Glomerular endothelial cell (primary cell): ENCODE measurements at places on chromosomes 6 and 20. TPM values are rescaled to one million over a fixed set of nuclear protein-coding genes. Genes with fewer than 3 reads are reported as not detected.

Gene PDE7B
- total RNA-seq: 17.0 and 37.7 TPM in 2 replicates

Gene IRF4
- total RNA-seq: not detected in 2 replicates

Gene C6orf15
- total RNA-seq: not detected in 2 replicates

Gene MYL9
- 51.2 and 91.8 TPM in 2 replicates for total RNA-seq

Gene NRSN1
- total RNA-seq: not detected in 2 replicates

Gene PEX3
- total RNA-seq: 9.3 and 10.0 TPM in 2 replicates

Gene OOEP
- total RNA-seq: not detected in 2 replicates

Gene CLIC5
- total RNA-seq: 0.05 and 0.12 TPM in 2 replicates

Gene SLA2
- total RNA-seq: not detected in 2 replicates

Gene TRIM10
- not detected in 2 replicates for total RNA-seq

Gene SYTL3
- total RNA-seq: 2.2 and 4.4 TPM in 2 replicates

Gene DACT2
- not detected in 2 replicates for total RNA-seq

Gene CD40
- total RNA-seq: 9.3 and 14.0 TPM in 2 replicates

DNA sequence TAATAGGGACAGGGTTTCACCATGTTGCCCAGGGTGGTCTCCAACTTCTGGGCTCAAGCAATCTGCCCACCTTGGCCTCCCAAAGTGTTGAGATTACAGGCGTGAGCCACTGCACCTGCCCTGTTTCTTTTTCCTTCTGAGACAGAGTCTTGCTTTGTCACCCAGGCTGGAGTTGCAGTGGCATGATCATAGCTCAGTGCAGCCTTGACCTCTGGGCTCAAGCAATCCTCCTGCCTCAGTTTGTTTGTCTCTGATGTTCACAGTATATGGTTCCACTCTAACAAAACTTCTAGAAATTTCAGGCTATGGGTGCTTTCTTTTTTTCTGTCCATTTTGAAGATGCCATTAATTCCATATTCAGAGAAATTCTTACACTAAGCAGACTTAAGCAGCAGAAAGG is 33.1 kb downstream of the NDRG3 start:
- no peak for DNase-seq

- DNase-seq: no peak
Observed at GRCh38 chr20:57372581-57373350, 18.4 kb upstream of the RBM38 start.

GRCh38 chr20:49666911-49667310 is 46.8 kb downstream of the B4GALT5 start:
- no peak for DNase-seq

GRCh38 chr6:163661272-163661671 is 246.8 kb downstream of the QKI start:
- DNase-seq: no peak

GRCh38 chr6:71982389-71982788 is 96.0 kb downstream of the RIMS1 start:
- DNase-seq: no peak

GRCh38 chr6:1502041-1502440 is 107.7 kb upstream of the FOXC1 start:
- DNase-seq: no peak

DNA sequence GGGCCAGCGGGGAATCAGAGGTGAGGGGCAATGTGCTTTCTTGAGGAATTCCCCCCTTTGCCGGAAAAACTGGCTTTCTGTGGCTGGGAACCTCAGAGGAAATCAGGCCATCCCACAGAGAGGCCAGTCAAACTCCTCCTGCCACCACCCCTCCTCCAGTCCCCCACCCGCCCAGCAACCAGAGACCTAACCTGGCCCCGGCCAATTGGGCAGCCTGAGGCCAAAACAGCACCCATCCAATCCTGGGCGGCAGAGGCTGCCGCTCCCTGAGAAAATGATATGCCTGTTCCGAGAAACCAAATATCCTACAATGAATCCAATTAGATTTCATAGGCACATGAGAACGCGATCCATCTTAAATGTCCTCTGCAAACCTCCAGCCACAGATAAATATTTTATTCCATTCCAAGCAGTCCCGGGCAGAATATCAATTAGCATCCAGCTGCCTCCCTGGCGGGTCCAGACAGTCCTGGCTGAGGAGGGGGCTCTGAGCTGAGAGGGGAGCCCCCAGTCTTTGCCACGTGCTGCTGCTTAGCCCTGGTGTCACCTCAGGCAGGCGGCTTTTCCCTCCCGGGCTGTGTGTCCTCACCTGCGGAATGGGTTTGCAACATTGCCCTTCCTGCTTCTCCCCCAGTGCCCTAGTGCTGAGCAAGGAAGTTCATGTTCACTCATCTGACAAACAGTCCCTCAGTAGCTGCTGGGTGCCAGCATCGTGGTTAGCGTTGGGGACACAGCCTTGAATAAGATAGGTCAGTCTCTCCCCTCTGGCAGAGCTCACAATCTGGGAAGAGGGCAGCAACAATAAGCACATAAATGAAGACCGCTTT is 95.0 kb downstream of the DLGAP4 start:
- no peak for DNase-seq

GRCh38 chr6:136599329-136600011 is 49.2 kb upstream of the MAP7 start:
- DNase-seq: no peak

- DNase-seq: no peak
Observed at GRCh38 chr6:155316419-155316818, 2.1 kb upstream of the TFB1M start.

DNA sequence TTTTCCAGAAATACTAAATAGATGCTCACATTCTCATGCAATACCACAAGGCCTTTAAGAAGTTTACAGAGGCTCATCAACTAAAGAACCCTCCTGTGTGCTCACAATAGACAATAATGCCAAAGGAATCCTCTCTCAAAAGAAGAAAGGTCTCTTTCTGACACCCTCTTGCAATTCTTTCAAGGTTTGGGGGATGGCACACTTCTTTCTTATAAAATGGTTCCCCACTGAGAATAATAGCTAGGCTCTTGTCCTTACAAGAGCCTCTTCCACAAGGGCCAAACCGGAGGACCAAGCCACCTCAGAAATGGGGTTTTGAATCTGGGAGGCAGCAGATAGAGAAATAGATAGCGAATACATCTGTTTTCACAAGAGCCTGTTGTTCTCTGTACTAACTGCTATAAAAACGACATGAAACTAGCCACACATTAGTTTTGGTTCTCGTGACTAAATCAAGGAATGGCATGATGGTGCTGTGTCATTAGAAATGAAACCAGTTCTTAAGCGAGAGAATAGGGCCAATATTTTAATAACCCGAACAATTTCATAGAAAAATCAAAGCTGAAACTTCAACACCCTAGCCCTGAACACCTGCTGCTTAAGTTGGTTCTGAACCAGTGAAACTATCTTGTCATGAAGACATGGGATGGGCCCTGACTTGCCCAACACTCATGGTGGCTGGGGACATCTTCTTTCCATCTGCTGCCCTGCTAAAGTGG is 81.1 kb downstream of the PRDM1 start:
- DNase-seq: no peak

GRCh38 chr6:82555801-82556200 is 192.2 kb downstream of the TPBG start:
- no peak for DNase-seq

DNA sequence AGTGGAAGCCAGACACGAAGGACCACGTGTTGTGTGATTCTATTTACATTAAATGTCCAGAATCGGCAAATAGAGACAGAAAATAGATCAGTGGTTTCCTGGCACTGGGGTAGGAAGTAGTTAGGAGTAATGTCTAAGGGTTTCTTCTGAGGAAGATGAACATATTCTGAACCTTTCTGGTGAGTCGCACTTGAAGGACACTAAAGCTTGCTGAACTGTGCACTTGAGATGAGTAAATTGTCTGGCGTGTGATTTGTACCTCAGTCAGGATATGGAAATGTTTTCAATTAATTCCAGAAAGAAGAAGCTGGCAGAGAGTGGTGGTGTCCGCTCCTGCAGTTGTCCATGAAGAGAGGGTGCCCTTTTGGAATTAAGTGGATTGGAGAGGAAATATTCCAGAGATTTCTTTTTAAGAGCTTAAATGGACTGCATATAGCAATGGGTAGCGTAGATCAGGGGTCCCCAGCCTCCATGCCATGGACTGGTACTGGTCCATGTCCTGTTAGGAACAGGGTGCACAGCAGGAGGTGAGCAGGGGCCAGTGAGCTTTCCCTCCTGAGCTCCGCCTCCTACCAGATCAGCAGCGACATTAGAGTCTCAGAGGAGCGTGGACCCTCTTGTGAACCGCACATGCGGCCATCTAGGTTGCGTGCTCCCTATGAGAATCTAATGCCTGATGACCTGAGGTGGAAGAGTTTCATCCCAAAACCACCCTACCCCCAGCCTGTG is 12.4 kb upstream of the KIF25 start:
- no peak for DNase-seq

GRCh38 chr6:1385129-1386037 is 4.0 kb upstream of the FOXF2 start:
- no peak for DNase-seq

DNA sequence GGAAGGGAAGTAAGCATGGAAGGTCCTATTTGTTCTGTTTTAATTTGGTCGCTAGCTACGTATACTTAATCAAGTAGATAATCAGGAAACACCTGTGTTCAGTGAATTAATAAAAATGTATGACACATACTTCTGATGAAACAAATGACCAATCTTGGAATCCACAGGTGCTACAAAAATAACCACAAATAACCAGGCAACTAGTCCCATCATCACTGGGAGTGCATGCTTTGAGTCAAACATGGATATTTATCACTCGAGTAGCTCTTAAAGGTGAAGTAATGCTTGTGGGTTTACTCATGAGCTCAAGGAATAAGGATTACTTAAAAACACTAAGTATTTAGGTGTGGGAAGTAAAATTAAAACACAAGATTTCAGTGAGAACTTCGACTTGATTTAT is 285.6 kb upstream of the ID4 start:
- DNase-seq: no peak

GRCh38 chr6:170131351-170131750 is 159.5 kb downstream of the DLL1 start:
- DNase-seq: no peak

GRCh38 chr6:100488244-100488643 is 23.5 kb upstream of the SIM1 start:
- no peak for DNase-seq

DNA sequence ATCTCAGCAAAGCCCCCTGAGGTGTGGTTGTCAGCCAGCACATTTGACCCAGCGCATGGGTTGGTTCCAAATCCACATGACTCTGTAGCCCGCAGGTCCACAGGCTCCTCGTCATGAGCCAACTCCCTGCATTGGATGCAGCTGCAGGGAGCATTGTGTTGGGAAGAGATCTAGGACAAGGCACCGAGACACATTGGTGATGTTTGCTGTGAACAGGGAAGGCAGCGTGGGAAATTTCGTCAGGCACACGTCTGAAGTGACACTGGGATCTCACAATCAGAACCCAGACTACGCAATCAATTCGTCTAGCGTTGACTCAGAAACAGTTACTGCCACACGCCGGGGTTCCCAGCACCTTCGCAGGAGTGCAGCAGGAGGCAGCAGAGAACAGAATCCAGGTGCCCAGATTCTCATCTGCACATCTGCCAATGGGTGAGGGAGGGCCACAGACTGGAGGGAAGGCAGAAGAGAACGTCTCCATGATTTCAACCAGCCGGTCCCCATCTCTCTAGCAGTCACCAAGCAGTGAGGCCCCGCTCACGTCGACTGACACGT is 177.0 kb downstream of the TTLL2 start:
- DNase-seq: no peak

GRCh38 chr6:154432533-154433476 is 76.2 kb upstream of the IPCEF1 start:
- DNase-seq: no peak

DNA sequence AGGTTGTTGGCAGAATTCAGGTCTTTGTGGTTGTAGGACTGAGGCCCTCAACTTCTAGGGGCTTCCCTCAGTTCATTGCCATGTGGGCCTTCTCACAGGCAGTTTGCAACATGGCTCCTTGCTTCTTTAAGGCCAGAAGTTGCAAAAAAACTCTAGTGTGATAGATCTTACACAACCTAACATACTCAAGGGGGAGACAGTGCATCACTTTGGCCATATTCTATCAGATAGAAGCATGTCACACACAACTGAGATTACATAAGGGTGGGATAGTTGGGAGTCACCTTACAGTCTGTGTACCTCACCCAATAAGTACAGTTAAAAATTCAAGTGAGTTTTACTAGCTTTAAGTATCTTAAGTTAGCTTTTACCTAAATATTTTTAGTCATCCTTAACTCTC is 1.6 kb downstream of the SIRPD start:
- DNase-seq: no peak

- DNase-seq: peak; percentile 14
Observed at GRCh38 chr6:97068211-97068610, 143.7 kb downstream of the KLHL32 start.

DNA sequence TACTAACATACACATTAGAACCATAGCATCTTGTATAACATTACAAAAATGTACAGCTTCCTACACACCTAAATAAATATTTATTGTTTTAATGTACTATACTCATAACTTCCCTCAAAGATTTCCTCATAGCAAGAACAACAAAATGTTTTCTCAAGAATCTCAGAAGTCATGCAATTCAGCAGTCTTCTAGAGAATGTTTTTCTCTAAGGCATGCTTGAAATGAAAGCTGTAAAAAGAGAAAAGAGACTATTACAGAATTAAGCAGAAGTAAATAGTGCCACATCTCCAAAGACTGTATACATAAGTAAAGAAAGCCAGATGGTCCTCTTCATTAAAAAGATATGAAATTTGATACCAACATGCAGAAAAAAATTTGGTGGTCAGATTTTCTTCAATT is 672.2 kb downstream of the EPM2A start:
- DNase-seq: no peak

- DNase-seq: no peak
Observed at GRCh38 chr6:40352006-40352405, 235.2 kb downstream of the LRFN2 start.

- DNase-seq: no peak
Observed at GRCh38 chr6:11854408-11855165, 76.0 kb upstream of the ADTRP start.

- no peak for DNase-seq
Observed at GRCh38 chr6:2764610-2765165, 505 bp upstream of the WRNIP1 start.

GRCh38 chr6:134177753-134178160 is 125.3 kb upstream of the SLC2A12 start:
- no peak for DNase-seq

GRCh38 chr6:83442752-83443151 is 11.9 kb upstream of the ME1 start:
- DNase-seq: no peak
